ENCODE measurements at places on chromosomes 4 and X.

- DNase-seq: no peak
These were observed 29.6 kb downstream of the TLR10 start for GRCh38 chr4:38752941-38753806.

DNA sequence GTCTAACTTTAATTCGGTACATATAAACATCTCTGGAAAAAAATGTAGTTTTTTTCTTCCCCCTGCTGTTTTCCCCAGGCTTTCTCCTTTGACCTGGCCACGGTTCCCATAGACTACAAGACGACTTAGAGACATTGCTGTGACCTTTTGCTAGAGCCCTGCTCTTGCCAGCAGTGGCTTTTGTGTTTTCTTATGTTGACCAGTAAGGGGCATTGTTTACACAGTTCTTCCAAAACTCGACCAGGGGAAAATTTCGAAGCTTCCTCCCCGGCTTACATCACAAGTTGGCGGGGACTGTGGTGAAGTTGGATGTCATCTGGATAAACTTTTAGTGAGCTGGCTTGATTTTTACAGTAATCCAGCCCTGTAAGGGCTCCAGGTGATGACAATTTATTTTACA is 9.3 kb downstream of the CCDC160 start:
- DNase-seq: no peak

DNA sequence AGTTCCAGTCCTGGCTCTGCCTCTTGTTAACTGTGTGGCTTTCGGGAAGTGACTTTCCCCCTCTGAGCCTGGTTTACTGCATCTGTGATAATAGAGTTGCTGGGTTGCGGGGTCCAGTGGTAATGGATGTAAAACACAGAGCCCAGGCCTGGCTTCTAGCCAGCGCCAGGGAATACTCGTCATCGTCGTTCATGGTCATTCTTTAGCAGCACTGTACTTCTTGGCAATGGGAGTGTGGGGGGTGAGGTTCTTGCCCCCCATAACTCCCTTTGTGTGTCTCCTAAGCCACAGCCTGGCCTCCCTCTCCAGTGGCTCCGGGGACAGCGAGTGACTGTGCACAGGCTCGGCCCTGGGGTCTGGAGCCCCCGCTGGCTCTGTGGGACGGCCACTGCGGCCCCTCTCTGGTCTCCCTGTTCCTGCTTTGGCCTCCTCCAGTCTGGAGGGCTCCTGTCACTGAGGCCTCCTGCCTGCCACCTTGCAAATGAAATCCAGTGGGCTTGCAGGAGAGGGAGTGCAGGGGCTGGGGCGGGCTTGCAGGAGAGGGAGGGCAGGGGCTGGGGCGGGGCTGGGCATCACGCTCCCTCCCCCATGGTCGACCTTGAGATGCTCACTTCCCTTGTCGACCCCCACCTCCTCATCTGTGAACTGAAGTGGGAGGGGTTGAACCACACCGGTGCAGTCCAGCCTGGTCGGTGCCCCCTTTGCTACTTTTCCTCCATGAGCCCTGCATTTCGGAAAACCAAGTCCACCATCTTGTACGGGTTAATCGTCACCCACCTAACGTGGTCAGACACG is 13.2 kb downstream of the PSAPL1 start:
- DNase-seq: peak; percentile 4

GRCh38 chr4:81085291-81085690 is 54.8 kb downstream of the BMP3 start:
- DNase-seq: no peak

DNA sequence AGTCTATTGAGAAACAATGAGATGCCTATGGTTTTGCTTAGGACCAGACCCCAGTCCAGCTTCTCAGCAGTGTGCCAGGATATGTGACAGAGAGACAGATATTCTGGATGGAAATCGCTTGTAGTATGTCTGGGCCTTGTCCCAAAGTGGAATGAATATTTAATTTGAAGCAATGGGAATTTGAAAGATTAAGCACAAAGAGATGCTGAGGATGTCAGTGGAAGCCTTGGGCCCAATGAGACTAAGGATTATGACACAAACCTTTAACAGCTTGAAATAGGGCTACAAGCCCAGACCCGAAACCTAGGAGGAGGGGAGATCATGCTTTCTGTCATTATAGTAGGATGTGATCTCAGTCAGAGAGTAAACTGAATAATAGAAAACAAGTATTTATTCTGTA is 459.2 kb downstream of the FAT4 start:
- no peak for DNase-seq

DNA sequence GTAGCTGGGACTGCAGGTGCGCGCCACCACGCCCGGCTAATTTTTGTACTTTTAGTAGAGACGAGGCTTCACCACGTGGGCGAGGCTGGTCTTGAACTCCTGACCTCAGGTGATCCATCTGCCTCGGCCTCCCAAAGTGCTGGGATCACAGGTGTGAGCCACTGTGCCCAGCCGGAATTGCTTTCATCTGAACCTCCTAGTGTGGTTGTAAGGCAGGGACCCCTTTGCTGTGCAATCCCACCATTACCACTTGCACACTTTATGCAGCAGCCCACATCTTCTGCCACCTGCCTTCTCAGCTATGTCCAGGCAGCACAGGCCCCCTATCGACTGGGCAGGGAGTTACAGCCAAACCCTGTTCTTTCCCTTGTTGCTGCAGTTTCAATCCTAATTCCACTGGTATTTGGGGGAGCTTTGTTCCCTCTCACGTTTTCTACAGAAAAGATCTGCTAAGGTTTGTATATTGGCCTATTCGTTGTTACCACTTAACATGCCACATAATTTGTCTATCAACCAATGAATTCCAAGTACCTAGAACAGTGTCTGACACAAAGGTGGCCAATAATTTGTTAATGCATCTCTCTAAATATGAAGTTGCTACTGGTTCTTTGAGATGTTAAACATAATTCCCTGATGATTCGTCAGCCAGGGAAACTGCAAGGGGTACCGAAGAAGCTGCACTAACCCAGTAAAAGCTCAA is 6.5 kb downstream of the RPL39 start:
- peak; percentile 60 for DNase-seq

DNA sequence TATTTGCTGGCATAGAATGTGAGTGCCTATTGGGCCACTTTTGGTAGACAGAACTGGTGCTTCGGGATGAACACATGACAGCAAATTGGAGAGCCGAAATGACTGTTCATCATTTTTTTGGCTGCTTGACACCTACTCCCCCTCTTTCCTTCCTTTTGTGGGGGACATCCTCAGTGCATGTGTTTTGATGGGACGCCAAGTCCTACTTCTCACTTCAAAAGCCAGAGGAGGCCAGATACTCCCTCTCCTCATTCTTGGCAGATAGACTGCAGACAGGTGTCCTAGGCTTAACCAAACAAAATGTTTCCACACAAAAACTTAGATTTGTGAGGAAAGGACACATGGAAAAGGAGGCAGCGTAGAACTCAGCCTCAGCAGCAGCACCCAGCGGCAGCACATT is 62.4 kb downstream of the DCHS2 start:
- DNase-seq: no peak

DNA sequence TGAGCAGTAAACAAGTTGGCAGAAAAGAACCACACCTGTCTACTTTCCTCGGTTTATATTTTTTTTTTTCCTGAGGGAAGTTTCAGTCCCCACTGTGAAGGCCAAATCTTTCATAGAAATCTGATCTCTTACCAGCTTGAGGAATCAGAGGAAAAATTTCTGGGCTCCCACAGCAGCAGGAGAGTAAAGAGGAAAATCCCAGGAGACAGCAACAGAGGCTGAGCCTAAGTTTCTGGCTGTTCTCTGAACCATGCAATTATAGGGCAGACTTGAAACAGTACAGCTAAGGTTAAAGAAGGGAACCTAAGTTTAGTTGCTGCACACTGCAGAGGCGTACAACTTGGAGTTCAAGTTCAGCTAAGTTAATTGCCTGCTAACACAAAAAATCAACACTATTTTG is 1090.9 kb upstream of the INTU start:
- no peak for DNase-seq

DNA sequence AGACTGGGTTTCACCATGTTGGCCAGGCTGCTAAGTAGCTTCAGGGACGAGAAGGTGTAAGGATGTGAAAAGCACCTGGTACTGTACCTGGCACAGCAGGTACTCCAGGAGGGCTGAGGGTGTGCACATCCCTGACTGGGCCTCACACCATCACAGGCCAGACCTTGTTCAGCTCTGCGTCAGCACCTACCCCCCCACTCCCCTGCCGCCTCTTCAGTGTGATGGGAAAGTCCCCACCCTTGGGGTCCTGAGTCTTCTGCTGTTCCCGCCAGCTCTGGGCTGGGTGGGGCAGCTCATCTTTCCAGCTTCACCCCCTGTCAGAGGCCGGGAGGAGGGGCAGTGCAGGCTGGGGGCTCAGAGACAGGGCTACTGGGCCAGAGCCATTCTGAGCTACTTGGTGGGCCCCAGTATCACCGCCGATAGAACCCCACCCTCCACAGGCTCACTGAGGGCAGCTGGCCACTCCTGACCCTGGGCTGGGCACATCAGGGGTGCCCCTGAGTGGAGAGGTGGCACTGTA is 6.7 kb upstream of the SH3BP2 start:
- peak; percentile 74 for DNase-seq

Measured in activated T-cell treated with anti-CD3 and anti-CD28 coated beads, Interleukin-2, amount 50 U/mL, for 1 hour (primary cell).